Stimulated activated naive CD8-positive, alpha-beta T cell treated with anti-CD3 and anti-CD28 coated beads, Interleukin-15, amount 100 ng/mL, for 72 hours (primary cell): ENCODE measurements at places on chromosomes 1 and 21.
A peak's percentile ranks its signal among the peaks of the same experiment; 100 is the strongest.

GRCh38 chr21:29075706-29076466 is 2.4 kb upstream of the CCT8 start:
- no peak for DNase-seq

DNA sequence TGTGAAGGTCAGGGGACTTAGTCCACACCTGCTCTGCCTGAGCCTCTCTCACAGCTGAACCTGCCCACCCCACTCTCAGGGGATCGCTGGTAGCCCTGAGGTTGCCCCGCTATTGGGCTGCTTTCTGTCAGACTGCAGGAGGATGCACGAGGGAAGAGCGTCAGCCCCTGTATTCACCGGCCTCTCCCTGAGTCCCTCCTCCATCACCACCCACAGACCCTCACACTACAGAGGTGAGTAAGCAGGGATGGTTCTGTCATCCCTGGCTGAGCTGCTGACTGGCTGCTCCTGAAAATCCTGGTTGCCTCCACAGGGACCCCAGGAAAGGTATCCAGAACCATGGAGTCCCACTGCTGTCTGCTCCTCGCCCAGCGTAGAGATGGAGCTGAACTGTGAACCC is 118.7 kb downstream of the SYT2 start:
- DNase-seq, result no peak

GRCh38 chr21:18273400-18273799 is 28.8 kb downstream of the CHODL start:
- no peak for DNase-seq

DNA sequence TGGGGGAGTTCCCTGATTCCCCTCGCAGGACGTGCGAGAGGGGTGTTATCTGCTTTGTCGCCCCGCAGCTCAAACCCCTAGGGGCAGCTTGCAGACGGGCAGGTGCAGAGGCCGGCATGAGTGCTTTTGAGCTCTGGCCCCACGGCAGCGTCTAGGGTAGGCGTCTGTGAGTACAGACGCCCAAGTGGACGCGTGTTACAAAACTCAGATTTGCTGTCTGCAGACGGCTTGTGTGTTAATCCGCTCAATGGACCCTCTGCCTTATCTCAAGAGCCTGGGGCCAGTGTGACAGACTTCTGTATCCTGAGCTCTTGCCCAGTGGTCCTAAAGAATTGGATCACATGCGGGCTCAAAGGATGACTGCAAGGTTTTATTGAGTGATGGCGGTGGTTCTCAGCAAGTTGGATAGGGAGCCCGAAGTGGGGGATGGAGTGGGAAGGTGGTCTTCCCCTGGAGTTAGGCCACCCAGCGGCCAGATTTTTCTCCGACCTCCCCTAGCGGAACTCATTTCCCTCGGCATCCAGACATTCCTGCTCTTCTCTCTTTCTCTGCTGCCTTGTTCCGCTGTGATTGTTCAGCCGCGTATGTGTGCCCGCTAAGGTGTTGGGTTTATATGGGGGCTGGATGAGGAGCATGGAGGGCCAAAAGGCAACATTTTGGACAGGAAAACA is 9.4 kb downstream of the CFHR4 start:
- no peak for DNase-seq

- no peak for DNase-seq
Measured at GRCh38 chr1:48039088-48040054, 42.2 kb upstream of the TRABD2B start.

DNA sequence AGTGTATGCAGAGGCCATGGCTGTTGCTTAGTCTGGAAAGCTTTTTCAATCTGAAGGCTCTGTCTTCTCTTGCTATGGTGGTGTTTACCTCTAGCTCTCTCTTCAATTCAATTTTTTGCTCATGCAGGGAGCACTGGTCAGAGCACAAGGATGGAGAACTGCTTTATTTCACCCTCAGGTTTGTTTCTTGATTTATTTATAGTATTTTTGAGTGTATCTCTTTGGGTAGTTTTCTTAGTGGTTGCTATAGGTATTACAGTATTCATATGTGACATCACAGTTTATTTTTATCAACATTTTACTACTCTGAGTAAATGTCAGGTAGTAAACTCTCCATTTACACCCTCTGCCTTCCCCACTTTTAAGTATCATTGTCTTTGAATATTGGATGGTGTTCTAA is 147.9 kb downstream of the RASAL2 start:
- DNase-seq, result no peak

GRCh38 chr1:198465201-198466144 is 75.0 kb downstream of the ATP6V1G3 start:
- no peak for DNase-seq

- DNase-seq, result no peak
Measured at GRCh38 chr1:229570305-229570704, 11.8 kb upstream of the ABCB10 start.

DNA sequence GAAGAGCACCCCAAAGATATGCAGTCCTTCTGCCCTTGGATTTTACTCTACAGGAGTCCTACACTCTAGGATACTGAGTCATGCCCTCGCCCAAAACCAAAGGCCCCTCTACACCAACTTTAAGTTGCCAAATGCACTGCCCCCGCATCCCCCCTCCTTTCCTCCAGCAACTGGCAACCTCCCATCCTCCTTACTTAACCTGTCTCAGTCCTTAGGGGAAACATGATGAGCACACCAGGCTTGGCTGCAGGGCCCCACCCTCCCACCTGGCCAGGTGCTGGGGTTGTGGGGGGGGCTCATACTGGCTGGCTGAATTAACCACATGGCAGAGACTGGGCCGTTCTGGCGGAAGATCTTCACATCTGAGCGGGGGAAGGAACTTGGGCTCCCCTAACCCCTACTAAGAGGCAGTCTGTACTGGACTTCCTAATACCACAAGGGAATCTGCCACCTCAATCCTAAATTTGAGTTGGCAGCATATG is 1.2 kb downstream of the HDGF start:
- DNase-seq, result no peak

DNA sequence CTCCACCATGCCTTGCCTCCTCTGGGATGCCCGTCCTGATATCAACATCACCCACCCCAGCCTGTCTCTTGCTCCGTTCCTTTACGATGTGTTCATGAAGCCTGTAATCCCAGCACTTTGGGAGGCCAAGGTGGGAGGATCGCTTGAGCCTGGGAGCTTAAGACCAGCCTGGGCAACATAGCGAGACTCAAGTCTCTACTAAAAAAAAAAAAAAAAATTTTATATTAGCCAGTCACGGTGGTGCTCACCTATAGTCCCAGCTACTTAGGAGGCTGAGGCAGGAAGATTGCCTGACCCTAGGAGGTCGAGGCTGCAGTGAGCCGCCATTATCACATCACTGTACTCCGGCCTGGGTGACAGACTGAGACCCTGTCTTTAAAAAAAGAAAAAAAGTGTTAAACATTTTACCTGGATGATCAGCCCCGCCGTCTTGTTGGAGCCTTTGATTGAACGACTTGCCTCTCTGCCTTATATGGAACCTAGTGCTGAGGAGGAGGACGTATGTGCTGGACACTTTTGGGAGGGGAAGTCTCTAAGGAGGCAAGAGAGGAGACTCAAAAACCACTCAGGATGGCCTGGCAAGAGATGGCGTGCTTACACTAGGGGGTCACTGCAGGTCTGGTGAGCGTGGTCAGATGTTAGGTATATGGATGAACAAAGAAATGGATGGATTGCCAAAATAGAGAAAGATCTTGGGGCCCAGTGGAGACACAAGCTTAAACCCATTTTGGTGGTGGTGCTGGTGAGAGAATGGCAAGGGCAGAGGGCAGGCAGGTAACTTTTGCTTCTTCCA is 80.5 kb upstream of the IFFO2 start:
- no peak for DNase-seq

GRCh38 chr1:27595597-27595996 is 8.3 kb downstream of the AHDC1 start:
- DNase-seq, result no peak

DNA sequence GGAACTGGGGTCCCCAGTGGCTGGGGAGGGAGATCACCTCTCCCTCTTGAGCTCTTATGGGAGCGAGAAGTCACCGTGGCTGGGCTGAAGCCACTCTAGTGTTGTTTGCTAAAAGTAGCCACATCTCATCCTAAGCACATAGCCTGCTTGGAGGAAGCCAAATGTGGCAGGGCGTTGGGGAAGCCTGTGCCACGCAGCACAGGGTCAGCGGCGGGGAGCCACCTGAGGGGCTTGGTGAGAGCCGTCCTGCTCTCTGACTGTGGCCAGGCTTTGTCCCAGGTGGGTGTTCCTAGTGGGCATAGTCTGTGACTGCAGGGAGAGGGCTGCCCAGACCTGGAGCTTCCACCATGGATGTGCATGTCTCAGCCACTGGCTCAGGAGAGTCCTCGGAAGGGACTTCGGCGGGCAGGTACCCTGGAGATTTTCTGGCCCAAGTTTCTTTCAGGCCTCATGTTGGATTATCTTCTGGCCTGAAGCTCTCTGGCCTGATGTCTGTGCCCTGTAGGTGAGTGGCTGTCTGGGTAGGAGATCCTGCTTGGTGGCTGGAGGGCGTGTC is 38.9 kb downstream of the MORN1 start:
- DNase-seq, result no peak

DNA sequence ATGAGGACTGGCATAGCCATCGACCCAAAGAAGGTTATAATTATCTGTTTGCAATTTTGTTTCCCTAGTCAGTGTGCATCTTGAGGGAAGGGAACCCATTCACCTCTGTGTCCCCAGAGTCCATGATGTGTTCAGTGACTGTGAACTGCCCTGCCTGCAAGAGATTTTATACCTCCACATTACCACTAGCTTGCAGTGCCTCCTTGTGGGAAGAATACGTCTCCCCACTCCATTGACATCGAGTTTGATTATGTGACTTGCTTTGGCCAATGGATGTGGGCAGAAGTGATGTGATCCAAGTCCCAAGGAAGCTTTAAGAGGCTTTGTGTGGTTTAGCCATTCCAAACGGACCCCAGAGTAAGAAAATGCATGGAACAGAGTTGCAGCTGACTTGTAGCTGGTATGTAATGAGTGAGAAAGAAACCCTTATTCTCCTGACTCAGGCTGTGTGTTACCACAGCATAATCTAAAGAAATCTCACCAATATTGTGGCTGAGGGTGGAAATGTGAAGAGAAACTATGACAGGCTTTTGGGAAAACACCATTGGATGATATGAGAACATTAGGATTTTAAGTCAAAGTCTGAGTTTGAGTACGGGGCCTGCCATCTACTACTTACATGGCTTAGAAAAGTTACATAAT is 47.8 kb upstream of the NRDC start:
- no peak for DNase-seq

- no peak for DNase-seq
Measured at GRCh38 chr1:186518395-186518794, 57.5 kb upstream of the PDC start.

DNA sequence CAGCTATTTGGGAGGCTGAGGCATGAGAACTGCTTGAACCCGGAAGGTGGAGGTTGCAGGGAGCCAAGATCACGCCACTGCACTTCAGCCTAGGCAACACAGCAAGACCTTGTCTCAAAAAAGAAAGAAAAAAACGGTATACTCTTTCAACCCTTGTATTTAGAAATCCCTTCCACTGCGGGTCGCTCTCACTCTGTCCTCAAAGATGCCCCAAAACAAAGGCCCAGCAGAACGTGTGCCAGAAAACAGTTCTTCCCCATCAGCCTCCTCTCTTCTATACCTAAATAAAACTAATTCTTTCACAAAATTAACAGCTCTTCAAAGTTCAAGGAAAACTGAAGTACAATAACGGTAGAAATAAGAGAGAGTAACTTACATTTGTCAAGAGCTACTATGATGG is 13.2 kb downstream of the SETD4 start:
- no peak for DNase-seq

GRCh38 chr1:9891207-9891606 is 18.9 kb downstream of the CTNNBIP1 start:
- no peak for DNase-seq

DNA sequence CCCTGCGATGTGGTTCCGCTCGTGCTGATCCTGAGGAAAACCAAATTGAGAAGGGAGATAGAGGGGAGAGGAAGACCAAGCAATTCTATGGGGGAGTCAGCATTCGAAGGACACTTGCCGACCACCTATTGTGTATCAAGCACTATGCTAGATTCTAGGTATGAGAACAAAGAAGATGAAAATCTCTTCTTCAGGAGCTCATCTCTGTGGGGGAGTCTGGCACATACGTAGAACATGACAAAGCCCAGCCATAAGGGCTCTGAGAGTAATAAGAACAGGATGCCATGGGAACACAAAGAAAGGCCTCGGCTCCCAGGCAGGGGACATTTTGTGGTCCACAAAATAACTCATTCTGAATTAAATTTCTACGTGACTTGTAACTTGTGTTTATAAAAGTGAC is 83.7 kb downstream of the WLS start:
- DNase-seq, result no peak

GRCh38 chr1:24910751-24911650 is 19.1 kb downstream of the RUNX3 start:
- DNase-seq, result peak; percentile 82

DNA sequence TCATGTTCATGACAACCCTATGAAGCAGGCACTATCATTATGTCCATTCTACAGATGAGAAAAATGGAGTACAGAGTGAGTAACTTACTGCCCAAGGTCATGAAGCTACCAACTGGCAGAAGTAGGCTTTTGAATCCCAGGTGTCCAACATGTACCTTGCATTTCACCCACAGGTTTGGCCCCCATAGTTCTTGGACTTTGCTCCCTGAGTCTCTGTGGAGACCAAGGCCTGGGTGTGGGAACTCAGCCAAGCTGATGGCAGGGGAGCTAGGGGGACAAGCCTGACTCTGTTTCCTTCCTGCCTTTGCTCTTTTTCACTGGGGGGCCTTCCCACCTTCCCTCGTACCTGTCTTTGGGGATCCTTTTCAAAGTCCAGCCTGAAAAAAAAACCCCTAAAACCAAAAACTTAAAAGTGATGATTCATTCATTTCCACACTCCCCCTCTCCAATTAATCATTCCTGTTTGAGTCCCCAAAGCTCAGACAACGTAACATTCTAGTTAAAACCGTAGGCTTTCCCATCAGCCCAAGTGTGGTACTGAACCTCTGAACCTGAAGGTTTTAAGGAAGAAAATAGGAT is 8.5 kb upstream of the TTC22 start:
- DNase-seq, result no peak

DNA sequence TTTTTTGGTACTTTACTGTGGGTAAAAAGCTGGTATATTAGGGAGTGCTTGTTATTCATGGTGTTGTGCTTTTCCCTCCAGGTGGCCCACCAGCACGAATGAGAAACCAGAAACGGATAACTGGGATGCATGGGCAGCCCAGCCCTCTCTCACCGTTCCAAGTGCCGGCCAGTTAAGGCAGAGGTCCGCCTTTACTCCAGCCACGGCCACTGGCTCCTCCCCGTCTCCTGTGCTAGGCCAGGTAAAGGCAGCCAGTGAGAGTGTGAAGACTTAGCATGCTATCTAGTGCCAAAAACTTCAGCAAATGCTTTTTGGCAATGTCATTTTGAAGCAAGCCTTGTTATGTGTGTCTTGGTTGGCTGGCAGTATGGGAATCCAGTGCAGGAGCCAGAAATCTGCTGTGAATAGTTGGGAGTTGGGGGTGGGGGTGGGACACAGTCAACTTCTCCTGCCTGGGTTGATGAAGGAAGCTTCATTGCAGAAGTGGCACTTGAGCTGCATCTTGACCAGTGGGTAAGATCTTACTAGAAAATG is 101.7 kb downstream of the ATP5PO start:
- DNase-seq, result no peak
